ENCODE measurements at places on chromosomes 1 and 21. TPM values are rescaled to one million over a fixed set of nuclear protein-coding genes. Genes with fewer than 3 reads are reported as not detected.

Gene LCE3D
- total RNA-seq = not detected

Gene SPATA1
- total RNA-seq = 0.92 TPM

Gene OR2T29
- not detected for total RNA-seq

Gene ERICH3
- total RNA-seq = not detected

Gene ASAP3
- 14.7 TPM for total RNA-seq

Gene HSD11B1
- 52.4 TPM for total RNA-seq

Gene NPR1
- 1.2 TPM for total RNA-seq

Gene FCRL4
- total RNA-seq = not detected

Gene SPRR5
- total RNA-seq = not detected

Gene NBPF4
- not detected for total RNA-seq

All from aortic smooth muscle cell (primary cell).